ENCODE measurements at places on chromosomes 6 and 20. TPM values are rescaled to one million over a fixed set of nuclear protein-coding genes. Genes with fewer than 3 reads are reported as not detected.

Gene ARHGAP18
- 4.1 TPM for total RNA-seq

Gene JPH2
- 15.5 TPM for total RNA-seq

Gene LHFPL5
- total RNA-seq, result not detected

- no peak for DNase-seq
Measured at GRCh38 chr6:87115402-87116135, 20.7 kb upstream of the CGA start.

DNA sequence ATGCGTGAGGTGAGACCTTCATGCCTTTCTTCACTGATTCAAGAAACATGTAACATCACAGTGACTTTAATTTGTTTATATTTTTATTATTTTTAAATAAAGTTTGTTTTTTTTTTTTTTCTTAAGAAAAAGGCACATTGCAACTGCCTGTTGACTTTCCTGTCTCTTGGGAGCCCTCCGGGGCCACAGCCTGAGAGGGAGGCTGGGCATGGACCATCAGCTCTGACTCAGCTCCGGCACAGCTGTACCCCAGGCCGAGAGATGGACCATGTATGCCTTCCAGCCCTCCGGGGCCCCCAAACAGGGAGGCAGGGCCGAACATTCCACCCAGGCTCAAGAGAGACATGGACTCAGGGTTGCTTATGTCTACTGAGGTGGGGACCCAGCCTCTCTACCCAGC is 99.9 kb downstream of the NFATC2 start:
- no peak for DNase-seq

- no peak for DNase-seq
Measured at GRCh38 chr6:68114463-68115047, 520.5 kb upstream of the ADGRB3 start.

GRCh38 chr6:56463443-56463842 is 179.2 kb downstream of the DST start:
- no peak for DNase-seq
